ENCODE measurements at places on chromosomes 12 and 14.

DNA sequence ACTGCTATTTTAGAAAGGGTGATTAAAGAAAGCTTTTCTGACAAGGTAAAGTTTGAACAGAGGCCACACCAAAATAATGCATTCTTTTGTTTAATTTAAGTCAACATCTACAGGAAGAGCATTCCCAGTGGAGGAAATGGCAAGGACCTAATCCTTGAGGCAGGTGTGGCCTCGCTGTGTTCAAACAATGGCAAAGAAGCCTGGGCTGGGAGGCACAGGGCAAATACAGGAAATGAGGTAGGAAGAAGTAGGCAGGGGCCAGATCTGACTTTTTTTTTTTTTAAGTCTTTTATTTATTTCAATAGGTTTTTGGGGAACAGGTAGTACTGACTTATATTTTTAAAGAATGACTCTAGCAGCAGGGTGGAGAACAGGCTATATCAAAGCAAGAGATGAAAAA lies 53.5 kb downstream of the ARMH4 start:
- DNase-seq: no peak

GRCh38 chr12:93157279-93157678 lies 220.4 kb upstream of the NUDT4 start:
- no peak for DNase-seq

- no peak for DNase-seq
Observed at GRCh38 chr12:57584690-57585089, 6.3 kb upstream of the PIP4K2C start.

DNA sequence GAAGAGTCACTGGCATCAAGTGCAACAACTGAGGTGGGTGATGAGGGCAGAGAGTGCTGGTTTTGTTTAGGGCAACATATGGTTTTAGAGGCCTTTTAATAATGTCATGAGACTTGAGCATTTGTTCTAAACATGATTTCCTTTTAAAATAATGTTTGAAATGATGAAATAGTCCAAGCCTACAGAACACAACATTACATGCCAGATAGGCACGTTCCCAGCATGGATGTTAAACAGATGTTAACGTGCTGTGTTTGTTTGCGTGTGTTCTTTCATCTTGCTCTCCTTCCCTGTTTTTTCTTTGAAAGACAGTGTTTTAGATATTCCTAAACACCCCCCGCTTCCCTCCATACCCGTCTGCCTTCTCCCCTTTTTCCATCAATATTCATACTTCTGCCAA lies 82.3 kb downstream of the RGS6 start:
- DNase-seq: no peak

GRCh38 chr12:41556176-41556575 lies 368.1 kb downstream of the PDZRN4 start:
- no peak for DNase-seq

- no peak for DNase-seq
Observed at GRCh38 chr12:117213295-117213808, 23.1 kb upstream of the FBXO21 start.

DNA sequence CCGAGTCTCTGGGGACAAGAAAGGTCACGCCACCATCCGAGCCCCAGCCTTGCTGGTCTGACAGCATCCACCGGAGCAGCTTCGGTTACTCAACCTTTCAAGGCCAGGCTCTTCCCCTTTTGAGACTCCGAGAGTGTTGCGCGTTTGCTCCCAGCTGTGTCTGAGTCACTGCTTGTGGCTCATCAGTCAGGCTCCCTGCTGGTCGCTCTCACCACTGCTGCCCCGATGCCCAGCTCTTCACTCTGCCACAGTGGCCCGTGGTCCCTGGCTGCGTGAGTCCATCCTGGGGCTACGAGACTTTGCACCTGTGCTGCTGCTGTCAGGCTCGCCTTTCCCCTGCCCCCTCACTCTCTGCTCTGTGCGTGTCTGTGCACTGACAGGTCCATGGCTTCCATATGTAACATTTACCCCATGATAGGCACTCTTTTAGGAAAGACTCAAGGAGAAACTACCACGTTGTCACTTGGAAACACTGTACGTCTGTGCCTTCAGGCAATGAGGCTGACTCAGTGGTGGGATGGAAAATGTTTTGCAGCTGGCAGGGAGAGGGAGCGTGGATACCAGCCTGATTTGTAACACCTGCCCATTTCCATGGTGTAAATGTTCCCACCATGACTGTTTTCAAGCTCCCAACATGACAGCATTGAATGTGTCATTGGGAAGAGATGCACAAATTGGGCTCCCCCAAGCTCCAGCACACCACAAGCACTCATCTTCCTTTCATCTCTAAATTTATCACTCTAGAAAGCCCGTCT lies 350.7 kb downstream of the TMEM132D start:
- DNase-seq: no peak

DNA sequence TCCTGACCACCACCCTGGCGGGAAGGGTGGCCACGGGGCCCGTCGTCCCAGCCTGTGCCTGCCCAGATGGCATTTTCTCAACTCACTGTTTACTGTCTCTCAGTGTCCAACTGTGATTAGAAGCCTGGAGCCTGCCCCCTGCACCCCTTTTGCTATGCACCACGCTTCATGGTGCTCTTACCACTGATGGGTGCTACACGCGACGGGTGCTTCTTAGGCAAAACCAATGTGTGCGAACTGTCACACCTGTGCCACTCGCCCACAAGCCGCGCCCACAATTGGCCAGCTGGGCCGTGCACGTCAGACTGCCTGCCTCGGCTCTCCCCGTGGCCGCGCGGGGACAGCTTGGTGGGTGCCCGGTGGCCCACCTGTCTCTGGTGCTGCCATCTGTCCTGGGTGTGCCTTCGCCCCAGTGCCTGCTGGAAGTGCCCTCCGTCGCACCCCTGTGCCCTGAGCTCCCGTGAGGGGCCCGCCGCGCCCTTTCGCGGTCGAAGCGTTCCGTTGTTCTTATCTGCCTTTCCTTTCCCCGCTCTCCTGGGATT lies 15.1 kb upstream of the AMN start:
- no peak for DNase-seq

Data from occipital lobe (tissue), 3 donors.